HS-5 (cell line): ENCODE measurements at places on chromosomes 16 and 17.

DNA sequence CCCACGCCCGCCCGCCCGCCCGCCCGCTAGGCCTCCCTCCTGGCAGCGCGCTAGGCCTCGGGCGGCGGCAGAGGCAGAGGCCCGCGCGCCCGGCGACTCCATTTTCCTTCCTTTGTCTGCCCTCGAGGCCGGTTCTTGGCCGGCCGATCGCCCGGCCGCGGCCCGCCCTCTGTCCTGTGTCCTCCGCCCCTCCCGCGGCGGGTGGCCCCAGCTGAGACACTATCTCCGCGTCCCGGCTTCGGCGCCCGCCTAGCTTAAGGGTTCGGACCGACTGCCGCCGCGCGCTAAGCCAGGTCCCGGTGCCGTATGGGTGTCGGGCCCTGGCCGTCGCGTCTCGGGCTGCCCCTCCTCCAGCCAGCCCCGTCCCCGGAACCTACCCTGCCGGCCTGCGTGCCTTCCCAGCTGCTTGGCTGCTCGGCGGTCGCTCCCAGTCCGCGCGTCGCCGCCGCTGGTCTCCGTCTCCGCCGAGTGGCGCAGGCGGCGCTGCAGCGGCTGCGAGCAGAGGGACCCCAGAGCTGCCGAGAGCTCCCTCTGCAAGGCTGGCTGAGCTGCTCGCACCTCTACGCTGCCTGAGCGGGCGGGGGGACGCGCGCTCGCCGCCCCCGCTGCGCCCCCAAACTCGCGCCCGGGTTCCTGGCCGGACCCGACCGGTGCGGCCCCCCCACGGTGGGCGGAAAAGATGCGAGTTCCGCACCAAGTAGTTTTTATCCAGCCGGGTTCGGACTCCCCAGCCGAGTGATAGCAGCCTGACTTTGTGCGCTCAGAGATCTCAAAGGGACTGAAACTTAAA lies 787 bp downstream of the CTCF start:
- DNase-seq: no peak

DNA sequence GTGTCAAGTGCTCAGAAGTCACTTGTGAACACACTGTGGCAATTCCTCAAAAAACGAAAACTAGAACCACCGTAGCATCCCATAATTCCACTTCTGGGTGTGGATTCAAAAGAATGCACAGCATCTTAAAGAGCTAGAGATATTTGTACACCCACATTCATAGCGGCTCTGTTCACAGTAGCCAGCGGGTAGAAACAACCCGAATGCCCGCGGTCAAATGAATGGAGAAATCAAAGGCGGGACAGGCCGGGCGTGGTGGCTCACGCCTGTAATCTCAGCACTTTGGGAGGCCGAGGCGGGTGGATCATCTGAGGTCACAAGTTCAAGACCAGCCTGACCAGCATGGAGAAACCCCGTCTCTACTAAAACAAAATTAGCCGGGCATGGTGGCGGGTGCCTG lies 337.5 kb downstream of the SEC14L1 start:
- DNase-seq: no peak

DNA sequence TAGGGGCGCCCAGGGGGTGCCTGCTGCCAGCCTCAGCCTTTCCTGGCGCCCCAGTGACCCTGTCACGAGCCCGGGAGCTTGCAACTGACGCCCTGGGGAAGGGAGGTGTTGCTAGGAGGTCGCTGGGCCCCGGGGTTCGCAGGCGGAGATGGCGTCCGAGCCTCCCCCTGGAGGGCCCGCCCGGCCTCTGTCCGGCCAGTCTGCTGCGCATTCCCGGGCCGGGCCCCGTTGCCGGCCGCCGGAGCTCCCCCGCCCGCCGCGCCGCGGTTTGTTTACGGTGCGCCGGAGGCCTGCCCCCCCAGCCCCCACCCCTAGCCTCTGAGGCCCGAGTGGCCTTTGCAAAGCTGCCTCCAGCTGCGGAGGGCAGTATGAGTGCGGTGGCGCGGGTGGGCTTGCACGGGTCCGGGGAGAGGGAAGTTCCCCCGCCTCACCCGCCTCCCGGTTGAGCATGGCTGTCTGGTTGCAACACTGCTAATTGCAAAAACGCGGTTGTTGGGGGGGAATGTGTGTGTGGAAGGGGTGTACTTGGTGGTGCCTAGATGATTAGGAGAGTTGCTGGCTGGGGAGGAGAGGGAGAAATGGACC lies 514 bp downstream of the THRA start:
- no peak for DNase-seq

GRCh38 chr17:34113089-34113488 lies 142.0 kb upstream of the CCL2 start:
- DNase-seq: no peak

DNA sequence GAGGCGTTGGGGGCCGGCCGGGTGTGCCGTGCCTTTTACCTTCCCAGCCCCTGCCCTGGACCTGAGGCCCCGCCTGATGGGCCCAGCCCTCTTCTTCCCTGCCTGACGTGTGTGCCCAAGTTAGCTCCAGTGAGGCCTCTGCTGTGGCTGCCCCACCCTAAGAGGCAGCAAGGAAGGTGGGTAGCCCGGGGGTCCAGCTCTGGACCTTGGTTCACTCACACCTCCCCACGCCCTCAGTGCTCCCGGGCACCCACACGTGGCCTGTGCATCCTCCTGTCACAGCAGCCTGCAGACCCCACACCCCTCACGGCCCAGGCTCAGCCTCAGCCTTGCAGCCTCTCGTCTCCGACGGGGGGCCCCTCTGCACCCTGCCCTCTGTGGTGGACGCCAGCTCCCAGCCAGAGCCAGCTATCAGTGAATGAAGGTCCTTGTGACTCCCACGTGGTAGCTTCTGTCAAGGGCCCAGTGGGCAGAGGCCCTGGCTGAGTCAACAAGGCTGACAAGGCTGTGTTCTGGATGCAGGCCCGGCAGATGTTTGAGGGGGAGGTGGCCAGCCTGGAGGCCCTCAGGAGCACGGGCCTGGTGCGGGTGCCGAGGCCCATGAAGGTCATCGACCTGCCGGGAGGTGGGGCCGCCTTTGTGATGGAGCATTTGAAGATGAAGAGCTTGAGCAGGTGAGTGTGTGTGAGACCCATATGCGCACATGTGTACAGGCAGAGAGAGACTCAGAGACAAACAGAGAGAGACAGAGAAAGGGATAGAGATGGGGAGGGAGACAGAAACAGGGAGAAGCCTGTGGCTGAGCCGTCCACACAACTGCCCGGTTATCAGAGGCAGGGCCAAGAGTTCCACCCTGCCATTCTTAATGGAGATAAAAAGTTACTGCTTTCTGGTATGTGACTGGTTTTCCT lies 2.8 kb downstream of the FN3K start:
- no peak for DNase-seq

DNA sequence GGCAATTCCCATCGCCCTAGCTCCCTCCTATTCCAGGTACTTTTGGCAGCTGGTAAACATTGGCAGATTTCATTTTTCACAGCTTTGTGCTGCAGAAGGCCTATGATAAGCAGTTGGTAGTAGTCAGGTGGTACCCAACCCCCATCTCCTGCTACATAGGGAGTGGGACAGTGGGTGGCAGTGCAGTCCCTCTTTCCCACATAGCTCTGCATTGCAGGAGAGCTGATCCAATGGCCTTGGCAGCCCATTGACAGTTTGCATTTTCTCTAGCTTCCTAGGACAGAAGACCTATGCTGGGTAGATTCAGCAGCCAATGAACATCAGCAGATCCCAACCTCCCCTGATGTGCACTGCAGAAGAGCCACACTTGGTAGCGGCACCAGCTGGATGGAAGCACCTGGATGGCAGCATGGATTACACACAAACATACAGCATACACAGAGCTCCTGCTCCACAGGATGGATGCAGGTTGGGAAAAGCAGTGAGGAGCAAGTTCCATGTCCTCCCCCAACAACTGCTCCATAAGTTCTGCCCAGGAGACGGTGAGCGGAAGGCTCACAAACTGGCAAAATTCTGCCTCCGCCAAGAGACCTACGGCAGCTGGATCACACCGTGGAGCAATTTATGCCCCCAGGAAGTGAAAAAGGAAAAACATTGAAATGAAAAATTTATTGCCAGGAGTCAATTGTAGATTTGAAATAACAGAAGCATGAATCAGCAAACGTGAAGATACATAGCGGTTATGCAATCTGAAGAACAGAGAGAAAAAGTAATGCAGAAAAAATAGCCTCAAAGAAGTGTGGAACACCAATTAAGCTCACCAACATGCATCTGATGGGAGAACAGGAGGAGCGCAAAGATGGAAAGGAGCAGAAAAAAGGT lies 95.7 kb downstream of the CACNG1 start:
- DNase-seq: peak; percentile 38

- no peak for DNase-seq
Measured at GRCh38 chr17:68101987-68102314, 66.4 kb downstream of the KPNA2 start.

- DNase-seq: no peak
Measured at GRCh38 chr17:41308918-41309359, at the start of gene KRTAP16-1. Gene KRTAP16-1 (minus strand): TSS chr17:41309309. CDS start chr17:41309253, 56 bp downstream.

- DNase-seq: no peak
Measured at GRCh38 chr17:50909765-50910605, 43.8 kb upstream of the TOB1 start.

DNA sequence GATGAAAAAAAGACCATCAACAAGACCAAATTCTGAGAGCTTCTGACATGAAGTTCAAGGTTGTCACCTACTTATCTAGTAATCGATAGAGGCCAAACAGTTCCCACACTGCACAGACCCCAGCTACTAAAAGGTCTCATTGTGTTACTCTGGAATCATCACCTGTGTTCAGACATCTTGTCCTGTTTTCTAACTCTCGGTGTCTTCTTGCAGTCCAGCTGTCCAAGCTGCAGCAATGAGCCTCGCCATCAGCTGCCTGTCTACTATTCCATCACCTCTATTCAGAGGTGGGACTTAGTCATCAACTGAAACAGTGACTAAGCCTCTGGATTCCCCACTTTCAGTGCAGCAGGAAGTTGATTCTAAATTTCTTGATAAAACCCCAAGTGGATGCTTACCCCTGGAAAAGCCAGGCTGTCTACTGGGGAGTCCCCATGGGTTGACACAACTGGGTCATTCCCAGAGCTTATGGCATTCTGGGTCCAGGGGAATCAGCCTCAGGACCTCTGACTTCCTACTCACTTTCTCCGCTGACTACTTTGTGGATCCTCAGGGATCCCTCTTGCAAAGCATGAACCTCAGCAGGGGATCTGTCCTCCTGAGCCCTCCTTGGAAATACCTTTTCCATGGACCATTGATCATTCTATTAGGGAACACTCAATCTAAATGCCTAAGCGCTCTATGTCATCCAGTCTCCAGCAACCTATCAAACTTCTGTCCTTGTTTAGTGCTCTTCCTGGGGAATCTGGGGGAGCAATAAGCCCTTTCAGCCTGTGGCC lies 46.5 kb downstream of the HNF1B start:
- peak; percentile 29 for DNase-seq

- no peak for DNase-seq
Measured at GRCh38 chr16:66304151-66304550, 62.3 kb upstream of the CDH5 start.

- DNase-seq: no peak
Measured at GRCh38 chr17:9098242-9098825, 77.0 kb downstream of the NTN1 start.

- no peak for DNase-seq
Measured at GRCh38 chr17:43342589-43342890, 56.3 kb upstream of the ARL4D start.

GRCh38 chr17:57601143-57601735 lies 143.9 kb downstream of the CCDC182 start:
- DNase-seq: no peak

- no peak for DNase-seq
Measured at GRCh38 chr17:20128036-20128667, 119.0 kb downstream of the SPECC1 start.

DNA sequence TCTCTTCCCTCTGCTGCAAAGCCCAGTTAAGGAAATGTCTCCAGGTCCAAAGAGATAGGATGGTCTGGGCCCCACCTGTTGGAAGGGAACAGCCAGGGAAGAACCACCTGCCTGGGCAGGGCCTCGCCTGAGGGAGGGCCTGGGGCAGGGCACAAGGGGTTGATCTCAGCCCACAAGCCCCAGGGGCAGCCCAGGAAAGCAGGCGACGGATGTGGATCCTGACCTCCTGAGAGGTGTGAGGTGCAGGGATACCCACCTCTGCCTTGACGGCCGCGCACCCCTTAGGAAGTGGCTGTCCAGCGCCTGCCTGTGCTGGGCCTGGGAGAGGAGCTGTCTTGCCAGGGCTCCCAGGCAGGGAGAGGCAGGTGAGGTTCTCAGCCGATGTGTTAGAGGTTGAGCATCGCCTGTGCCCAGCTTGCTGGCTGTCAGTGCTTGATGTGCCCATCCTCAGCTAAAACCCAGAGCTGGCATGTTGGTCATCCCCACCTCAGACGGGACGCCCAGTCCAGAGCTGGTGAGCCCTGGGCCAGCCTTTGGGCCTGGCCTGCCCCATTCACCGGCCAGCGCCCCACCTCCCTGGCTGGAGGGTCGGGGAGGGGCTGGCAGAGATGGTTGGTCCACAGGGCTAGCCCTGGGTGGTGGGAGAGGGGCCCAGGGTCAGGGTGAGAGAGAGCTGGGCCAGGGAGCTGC lies 434 bp downstream of the CEMP1 start:
- no peak for DNase-seq

DNA sequence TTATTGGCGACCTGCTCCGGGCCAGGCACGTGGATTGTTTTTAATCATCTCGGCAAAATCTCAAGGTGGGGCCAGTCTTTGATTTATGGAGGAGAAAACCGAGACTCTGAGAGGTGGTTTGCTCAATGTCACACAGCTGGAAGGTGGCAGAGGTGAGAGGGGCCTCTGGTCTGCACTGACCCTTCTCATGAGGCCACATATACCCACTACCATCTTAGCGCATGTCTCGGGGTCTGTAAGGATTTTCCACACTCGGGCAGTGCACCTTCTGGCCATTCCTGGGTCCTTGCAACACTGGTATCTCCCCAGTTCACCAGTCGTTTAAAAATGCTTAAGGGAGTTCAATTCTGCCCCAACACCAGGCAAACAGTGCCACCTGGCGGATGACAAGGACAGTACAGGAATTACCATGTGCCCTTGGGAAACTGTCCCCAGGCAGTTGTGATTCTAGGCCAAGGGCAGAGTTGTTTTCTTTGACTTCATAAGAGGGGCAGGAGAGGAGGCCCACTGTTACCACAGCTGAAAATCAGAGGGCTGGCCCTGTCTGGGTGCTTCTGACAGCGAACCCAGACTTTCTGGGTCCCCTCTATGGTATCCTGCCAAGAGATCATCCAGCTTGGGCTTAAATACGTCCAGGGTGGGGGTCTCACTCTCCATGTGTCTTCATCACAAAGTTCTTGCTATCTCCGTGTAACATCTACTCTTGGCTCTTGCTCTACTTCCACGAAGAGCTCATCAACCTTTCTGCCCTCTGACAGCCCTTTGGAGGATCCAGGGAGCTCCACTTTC lies 39.4 kb upstream of the RAI1 start:
- DNase-seq: peak; percentile 48

GRCh38 chr16:55421226-55421625 lies 57.8 kb upstream of the MMP2 start:
- no peak for DNase-seq

DNA sequence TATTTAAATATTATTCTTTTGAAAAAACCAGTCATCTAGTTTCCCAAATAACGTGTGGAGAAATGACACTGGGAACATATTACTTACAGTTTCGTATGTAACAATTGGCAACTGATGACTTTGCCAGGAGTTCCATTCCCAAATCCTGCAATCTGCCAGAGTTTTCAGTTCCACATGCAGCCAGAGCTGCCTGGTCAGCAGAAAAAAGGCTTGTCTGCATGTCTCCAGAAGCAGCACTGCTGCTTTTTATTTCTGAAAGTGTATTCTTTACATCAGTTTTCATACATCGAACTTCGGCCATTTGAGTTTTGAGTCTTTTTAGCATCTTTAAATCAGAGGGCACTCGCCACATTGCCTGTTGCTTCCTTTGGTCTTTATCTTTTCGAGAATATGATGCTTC lies 78.4 kb downstream of the TRIM37 start:
- DNase-seq: no peak
